Brain (organoid and tissue), 16 donors: ENCODE measurements at places on chromosomes 4 and X. TPM values are rescaled to one million over a fixed set of nuclear protein-coding genes. Genes with fewer than 3 reads are reported as not detected.

Gene SPINK2
- polyA plus RNA-seq, result not detected

GRCh38 chr4:177511611-177512010, 69.4 kb upstream of the AGA start:
- DNase-seq, result no peak

DNA sequence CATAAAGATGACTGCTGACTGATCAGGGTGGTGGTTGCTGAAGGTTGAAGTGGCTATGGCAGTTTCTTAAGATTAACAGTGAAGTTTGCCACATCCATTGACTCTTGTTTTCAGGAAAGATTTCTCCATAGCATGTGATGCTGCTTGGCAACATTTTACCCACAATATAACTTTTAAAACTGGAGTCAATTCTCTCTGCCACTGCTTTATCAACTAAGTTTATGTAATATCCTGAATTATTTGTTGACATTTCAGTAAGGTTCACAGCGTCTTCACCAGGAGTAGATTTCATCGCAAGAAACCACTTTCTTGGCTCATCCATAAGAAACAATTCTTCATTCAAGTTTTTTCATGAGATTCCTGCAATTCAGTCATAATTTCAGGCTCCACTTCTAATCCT, 166.5 kb upstream of the SPRY1 start:
- DNase-seq, result no peak

- DNase-seq, result no peak
Observed at GRCh38 chrX:39174772-39175417, 373.6 kb downstream of the MID1IP1 start.

DNA sequence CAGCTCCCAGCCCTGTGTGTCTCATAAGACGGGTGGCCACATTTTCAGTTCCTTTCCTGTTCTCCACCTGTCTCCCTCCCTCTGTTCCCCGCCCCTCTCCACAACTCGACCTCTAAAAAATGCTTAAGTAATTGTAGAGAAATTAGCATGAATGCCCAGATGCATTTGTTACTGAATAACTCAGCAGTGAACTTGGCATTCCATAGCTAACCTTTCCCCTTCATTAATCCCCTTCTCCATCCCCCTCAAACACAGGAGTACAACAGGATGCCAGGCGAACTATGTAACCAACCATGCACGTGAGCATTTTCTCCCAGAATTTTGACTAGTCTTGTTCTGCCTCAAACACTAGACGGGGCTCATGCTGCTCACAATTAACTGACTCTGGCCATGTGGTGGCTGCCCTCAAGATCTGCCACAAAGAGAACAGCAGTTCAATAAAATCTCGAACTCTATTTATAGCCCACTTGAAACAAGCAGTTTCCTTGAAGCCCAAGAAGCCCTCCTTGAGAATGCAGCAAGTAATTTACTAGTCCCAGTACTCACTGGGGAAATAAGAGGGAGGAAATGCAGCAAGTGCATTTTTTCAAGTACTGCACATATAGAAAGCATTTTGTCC, 351.2 kb downstream of the ARHGAP24 start:
- peak; percentile 52 for DNase-seq

DNA sequence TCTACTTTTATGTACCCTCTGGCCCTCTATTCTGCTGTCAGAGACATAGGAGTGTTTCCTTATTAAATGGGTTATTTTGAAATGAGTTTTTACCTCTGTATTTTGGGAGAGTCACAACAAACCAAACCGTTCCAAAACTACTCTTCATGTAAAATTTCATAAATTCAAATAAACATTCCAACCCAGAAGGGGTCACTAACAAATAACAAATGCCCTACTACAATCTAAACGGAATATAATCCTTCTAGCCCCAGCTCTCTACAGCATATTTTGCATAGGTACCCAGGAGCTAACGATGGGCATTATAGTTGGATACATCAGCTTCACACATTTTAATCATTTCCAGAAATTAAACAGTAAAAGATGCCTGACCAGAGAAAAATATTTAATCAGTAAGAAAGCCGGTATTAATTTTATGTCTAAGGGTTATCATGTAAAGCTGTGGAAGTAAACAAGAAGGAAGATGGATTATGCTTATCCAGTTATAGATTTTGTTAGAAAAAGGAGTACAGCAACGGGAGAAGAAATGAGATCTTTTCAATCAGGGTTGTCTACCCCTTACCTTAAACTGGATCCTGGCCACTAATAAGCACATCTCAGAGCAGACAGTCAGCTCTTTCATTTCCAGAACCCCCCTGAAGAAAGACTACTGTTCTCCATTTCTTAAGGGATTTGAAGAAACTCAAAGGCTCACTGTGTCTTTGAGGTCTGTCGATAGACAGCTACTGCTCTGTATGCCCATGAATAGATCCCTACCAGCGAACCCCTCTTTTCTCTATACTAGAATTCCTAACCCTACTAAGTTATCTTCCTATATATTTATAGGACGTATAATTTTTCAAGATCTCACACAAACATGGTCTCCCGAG, 1.2 kb downstream of the UGDH start:
- peak; percentile 41 for DNase-seq

GRCh38 chr4:75841641-75842520, 60.4 kb downstream of the PPEF2 start:
- DNase-seq, result no peak

- DNase-seq, result peak; percentile 65
Observed at GRCh38 chr4:15894921-15895916, 43.3 kb downstream of the FGFBP1 start.

DNA sequence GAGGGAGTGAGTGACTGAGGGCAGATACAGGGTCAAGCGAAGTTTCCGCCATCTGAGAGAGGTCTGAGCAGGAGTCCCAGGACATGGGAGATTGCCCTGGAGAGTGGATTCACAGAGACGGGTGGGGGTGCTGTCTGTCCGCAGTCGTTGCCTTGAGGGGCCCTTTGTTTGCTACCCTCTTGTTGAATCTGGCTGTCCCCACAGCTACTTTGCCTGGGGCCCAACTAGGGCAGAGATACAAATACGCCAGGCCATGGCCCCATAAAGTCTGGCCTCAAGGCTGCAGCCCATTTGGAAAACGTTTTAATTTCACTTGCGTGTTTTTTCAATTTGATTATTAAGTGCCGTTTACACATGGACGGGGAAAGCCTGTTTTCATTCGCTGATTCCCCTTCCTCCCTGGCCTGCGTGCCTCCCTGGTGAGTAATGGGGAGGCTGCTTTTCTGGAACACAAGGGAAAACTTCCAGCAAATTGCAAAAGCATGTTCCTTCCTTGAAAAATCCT, 134.4 kb downstream of the SMIM20 start:
- DNase-seq, result no peak

DNA sequence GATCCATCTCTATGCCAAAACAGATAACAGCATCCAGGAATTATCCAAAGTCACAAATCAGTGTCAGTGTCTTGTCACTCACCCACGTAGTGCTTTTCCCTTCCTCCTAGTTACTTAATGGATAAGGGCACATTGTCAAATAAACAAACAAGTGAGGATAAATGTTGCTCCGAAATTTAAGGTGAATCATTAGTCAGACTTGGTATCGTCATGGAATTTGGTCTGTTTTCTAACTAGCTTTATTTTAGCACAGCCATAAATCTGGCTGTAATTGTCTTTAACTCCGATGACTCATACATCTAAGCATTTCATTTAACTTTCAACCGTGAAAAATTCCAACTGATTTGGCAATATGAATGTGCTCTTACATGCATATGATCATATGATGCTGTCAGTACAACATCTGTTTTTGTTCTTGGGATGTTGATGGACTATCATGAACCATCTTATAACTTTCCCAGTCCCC, 83.3 kb downstream of the SNCA start:
- no peak for DNase-seq

DNA sequence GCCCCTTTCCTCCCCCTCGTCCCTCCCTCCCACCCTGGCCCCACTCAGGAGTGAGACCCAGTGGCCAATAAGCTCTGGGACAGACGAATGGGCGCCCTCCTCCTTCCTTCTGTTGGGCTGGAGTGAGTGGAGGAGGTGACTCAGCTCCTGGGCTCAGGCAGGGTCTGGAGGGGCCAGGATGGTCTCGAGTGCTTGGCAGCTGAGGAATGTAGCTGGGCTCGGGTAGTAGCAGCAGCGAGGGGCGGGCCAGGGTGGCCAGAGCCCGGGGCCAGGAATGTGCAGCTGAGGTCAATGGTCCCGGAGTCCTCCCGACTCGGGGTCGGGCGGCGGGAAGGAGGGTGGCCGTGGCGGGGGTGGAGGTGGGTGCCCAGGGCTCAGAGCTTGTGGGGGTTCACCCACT, 15.0 kb downstream of the G6PD start:
- no peak for DNase-seq

GRCh38 chrX:68432648-68433047, 647 bp downstream of the OPHN1 start:
- peak; percentile 27 for DNase-seq

DNA sequence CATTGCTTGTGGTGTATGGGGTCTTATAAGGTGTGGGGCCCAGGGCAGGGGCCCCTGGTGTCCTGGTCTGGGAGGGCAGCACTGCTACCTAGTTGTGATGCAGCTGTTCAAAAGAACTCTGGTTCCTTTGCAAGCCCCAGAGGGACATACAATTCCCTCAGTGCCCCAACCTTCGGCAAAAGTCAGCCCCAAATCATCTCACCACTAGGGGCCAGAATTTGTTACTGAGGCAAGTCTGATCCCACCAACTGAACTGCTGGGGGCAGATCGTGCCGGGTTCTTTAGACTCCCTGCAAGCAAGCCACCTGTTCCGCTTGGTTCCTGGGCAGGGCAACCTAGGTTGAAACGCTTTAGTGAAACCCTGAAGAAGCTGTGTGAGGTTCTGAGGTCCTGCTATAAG, 180.1 kb upstream of the S100G start:
- DNase-seq, result no peak

GRCh38 chrX:103211012-103211715, 3.7 kb upstream of the BEX4 start:
- DNase-seq, result peak; percentile 84

GRCh38 chr4:169854090-169854489, 96.3 kb upstream of the HPF1 start:
- DNase-seq, result no peak

DNA sequence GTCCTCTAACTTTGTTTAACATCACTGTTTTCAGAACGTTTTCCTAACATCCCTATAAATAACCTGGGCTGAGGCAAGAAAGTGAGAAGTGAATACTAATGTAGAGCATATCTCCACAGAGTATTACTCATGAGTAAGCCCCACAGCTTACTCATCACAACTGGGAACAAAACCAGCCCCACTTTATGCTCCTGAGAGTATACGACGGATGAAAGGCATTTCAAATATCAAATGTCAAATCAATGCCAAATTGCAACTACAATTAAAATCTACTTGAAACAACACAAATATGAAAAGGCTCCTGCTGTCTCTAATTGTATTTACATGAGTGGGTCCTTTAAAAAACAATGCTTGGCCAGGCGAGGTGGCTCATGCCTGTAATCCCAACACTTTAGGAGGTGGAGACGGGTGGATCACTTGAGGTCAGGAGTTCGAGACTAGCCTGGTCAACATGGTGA, 41.2 kb downstream of the SH3RF1 start:
- no peak for DNase-seq

Gene PDZD4
- polyA plus RNA-seq, result 128 TPM

DNA sequence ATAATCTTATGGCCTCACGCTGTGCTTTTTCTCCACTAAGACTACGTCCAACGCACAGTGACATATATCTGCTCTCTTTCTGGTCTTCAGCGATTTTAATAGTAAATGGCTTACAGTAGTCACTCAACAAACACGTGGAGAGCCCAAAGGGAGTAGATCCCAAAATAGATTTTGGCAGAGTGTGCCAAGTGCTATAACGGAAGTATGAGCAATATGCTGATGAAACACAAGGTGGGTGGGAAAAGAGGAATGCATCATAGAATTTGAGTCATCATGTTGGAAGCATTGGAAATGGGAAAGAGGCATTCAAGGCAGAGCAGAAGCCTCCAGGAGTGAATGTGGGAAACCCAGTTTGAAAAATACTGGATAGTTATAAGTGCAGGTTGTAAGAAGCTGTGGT, 129.1 kb upstream of the LDB2 start:
- no peak for DNase-seq

Gene FANCB
- polyA plus RNA-seq, result 0.75 TPM

GRCh38 chr4:166091912-166092510, 219.0 kb downstream of the TLL1 start:
- DNase-seq, result peak; percentile 67

DNA sequence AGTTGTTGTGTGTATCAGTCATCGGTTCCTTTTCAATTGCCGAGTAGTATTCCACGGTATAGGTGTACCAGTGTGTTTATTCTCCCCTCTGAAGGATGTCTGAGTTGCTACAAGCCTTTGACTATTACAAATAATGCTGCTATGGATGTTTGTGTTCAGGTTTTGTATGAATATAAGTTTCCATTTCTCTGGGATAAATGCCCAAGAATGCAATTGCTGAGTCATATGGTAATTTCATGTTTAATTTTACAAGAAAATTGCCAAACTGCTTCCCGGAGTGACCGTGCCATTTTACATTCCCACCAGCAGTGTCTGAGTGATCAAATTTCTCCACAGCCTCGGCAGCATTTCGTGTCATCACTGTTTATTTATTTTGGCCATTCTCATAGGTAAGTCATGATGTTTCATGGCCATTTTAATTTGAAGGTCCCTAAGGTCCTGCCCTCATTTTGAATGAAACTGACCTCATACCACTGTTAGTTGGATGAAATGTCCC, 73.9 kb downstream of the IRF2 start:
- no peak for DNase-seq

GRCh38 chr4:153257991-153258390, 53.7 kb downstream of the TRIM2 start:
- DNase-seq, result peak; percentile 93

DNA sequence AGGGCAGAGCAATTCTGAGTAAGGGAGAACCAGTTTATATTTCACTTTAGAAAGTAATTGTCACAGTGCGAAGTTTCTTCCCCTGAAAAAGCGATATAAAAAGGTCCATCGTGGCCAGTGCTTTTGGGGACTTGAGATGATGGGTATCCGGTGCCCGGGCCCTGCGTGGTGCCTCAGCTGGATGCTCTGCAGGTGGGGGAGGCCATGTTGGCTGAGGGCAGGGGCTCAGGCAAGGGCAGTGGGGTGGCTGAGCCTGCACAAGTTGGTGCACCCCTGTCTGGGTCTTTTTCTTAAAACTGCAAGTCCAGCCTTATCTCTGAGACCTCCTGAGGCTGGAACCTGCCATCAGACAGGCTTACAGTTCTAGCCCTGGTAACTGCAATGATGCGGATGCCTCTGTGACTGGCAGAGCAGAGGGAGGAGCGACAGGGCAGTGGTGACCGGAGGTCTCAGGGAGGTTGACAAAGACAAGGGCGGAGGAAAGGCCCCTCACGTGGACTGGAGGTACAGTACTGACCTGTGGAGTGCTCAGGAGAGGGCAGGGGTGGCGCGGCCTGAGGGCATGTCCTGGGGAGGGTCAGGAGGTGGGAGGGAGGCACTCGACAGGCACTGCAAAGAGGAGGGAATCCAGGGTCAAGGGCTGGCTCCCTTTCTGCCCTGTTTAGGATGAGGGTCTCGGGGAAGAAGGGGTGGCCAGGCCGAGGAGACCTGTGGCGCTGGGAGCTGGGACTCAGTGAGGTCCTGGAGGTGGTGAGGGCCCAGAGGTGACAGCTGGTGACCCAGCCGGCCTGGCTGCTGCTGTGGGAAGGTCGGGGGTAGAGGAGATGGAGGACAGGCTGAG, 1.8 kb downstream of the RGS12 start:
- DNase-seq, result no peak
